Stimulated activated CD4-positive, alpha-beta T cell treated with anti-CD3 and anti-CD28 coated beads, TNF-alpha, amount 100 ng/mL, for 4 hours (primary cell): ENCODE measurements at places on chromosomes 12 and 14.

DNA sequence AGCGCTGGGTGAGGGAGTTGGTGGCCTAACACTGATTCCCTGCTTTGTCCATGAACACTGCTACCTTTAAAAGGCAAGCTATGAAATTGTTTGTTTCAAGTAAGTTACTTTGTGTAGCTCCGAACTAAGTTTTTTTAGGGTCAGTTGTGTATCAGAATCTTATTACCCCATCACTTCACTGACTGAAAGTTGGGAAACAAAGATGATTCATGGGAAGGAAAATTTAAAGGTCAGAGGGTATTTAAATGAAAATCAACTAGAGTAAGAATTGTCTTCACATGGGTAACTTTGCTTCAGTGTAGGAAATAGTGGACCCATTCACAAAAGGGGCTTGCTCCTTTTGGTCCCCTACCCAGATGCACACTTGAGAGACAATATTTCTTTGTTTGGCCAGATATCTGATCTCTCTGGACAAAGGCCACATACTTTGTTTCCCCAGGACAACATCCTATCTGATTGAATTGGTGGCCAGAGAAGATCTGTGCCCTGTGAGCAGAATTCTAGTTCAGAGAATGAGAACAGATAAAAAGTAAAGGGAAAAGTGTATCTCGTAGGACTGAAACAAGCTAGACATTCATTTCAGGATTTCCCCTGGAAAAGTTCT, 53.5 kb downstream of the RAB35 start:
- no peak for DNase-seq

- DNase-seq, result no peak
Measured at GRCh38 chr12:48954841-48955501, 2.3 kb downstream of the ARF3 start.

DNA sequence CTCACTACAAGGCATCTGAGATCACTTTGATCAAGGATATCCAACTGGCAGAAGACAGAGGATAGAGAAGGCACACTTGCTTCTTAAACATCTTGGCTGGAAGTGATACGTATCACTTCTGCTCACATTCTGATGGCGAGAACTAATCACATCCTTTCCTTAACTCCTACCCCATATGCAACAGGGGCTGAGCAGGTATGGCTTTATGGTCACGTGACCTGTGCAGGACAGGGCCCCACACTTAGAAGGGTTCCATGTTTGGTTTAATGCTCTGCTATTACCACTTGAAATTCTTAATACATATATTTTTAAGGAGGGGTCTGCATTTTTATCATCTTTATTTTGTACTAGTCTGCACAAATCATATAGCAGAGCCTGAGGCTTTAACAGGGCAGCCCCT, 177.3 kb downstream of the SLC15A5 start:
- no peak for DNase-seq

DNA sequence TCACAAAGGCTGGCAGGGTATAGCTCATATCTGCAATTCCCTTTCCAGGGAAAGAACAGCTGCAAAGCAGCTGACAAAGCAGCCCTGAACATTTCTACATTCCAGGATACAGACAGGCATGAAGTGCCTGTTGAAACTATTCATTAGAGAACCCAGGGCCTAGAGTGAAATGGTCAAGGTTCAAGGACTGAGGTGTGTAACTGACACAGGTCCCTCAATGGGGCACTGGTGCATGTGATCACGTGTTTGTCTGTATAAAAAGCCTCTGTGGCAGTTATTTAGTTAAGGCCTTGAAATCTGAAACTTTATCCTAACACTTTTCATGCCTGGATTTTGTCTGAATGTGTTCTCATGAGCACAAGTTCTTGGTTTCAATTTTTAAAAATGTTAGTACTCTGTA, 47.1 kb downstream of the GIT2 start:
- no peak for DNase-seq

DNA sequence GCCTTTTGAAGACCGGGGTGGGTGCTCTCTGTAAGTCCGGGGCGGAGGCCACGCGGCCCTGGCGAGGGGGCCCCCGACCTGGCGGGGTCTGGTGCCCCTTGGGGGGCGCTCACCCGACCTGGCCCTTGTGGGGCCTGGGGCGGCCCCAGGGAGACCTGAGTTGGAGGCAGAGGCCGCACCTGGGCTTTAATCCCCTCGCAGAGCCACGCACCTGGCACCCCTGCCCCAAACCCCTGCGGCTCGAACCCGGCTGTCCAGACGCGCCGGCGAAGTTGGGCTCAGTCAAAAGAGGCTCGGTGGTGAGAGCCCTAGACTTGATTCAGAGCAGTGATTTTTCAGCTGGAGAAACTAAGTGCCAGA, 267 bp downstream of the CFAP251 start:
- no peak for DNase-seq

DNA sequence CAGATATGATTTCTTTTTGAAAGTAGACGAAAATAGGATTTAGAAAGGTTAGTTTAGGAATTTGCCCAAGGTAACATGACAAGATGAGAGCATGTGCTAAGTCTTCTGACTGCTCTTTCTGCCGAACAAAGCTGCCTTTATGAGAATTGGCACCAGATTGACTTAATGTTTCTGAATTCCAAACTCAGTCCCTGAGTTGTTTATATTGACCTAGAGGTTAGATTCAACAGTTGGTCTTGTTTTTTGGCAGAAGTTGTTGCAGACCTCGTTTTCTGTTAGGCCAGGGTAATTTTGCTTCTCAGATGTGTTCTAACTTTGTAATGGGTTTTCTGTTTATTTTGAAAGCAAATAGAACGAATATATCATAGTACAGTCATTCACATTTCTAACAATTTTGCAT, 61.5 kb upstream of the LRTM2 start:
- no peak for DNase-seq

DNA sequence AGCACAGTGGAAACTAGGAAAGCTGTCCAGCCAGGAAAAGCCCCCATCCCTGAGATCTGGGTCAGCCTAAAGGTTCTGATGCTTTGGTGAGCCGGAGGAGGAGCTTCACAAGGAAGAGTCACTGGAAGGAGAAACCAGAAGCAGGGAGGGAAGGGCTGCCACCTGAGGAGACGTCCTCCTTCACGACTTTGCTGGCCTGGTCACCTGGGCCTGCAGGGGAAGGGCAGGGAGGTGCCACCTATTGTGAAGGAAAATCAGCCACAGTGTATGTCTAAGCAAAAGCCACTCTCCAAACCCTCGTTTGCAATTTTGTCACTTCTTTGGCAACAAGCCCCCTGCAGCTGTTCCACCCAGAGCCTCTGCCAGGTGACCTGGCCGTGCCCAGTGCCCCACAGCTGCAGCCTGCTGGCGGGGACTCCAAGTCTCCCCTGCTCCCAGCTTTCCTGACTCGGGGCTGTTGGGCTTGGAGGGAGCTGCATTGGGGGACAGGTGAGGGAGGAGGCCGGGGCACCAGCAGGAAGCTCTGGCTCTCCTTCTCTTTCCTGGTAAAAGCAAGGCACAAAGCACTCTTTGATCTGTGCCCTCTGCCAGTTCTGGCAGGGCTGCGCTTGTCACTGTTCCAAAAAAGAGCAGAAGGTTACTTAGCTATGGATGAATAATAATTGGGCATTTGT, 120.9 kb upstream of the BCL2L14 start:
- DNase-seq, result no peak

DNA sequence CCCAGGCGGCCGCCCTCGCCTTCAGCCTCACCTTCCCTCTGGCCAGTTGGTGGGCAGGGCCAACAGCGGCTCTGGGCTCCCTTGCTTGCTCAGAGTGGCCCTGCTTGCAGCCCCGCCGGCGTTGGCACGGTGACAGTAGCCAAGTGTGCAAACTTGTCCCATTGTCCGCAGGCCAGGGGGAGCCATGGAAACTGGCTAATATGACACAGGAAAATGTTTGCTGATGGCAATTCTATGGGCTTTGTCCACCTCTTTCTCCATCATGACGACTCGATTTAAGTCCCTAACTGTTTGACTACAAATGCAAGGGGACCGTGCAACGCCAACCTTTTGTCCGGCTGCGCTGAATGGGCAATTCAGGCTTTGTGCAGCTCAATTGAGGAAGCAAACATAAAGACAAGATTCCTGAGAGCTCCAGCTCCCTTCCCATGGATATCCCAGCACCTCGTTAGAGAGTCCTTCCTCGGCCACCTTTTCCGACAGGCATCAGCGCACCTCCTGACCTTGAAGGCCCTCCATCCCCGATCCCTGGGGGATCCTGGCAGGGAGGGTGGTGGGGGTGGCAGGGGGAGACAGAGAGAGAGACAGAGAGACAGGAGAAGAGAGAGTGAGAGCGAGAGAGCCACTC, 785 bp upstream of the FAM181A start:
- no peak for DNase-seq

DNA sequence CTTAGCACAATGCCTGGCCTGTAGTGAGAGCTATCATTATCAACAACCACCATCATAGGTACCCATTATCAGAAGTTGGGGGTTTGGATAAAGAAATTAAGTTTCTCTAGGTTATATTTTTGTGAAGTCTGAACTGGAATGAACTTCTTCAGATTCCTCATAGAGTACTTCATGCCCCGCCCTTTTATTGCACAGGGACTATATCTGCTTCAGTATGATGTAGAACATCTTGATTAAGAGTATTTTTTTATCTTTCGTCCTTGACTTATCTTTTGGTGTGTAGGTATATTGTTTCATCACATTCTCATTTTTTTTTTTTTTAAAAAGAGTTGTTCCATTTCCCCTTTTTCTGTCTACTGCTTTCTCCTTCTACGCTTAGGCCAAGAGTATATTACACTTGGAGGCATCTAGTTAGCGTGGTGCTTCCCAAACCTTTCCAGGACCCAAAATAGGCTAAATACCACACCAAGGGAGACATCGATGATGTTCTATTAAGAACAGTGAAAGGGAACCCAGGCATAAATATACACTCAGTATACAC, 467.5 kb downstream of the ZFP36L1 start:
- DNase-seq, result no peak

GRCh38 chr12:13144266-13144828, 40.9 kb upstream of the GSG1 start:
- DNase-seq, result no peak

DNA sequence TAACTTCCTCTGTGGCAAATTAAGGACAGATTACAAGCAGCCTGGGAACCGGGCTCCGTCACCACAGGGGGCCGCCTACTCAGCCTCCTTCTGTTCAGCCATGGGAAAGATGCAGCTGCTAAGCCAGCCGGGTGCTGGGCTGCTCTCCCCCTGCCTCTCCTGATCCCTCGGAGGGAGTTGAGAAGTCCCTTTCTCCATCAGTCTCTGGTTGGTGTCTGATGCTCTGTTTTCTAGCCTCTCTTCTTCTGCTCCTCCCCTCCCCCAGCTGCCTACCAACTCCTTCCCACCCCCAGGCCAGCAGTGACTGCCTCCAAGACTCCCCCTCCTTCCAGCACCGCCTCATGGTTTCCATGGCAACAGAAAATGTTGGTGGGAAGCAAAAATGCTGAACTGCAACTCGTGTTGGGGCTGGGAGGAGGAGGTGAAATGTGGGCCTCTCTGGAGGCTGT, 486.7 kb downstream of the APAF1 start:
- no peak for DNase-seq

GRCh38 chr12:48940181-48940580, 14.9 kb upstream of the FKBP11 start:
- DNase-seq, result no peak

DNA sequence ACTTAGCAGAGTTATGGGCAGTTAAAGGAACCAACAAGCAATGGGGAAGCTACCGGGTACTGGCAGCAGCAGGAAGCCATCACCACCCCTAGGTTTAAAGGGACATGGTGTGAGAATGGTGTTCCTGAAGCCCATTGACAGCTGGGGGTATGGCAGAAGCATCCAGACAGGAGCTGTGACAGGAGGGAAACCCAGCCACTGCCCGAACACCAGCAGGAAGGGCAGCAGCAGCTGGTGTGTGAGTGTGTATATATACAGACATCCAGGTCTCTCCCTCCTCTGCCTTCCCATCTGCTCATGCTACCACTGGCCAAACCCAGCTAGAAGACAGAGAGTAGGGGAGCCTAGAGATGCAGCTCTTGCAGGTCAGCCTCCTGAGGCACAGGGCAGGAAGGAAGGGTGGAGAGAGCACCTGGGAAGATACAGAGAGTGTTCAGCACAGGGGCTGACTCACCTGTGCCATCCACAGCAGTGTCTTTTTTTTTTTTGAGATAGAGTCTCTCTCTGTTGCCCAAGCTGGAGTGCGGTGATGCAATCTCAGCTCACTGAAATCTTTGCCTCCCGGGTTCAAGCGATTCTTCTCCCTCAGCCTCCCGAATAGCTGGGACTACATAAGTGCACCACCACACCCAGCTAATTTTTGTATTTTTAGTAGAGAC, 9.2 kb upstream of the ADCK1 start:
- DNase-seq, result no peak

DNA sequence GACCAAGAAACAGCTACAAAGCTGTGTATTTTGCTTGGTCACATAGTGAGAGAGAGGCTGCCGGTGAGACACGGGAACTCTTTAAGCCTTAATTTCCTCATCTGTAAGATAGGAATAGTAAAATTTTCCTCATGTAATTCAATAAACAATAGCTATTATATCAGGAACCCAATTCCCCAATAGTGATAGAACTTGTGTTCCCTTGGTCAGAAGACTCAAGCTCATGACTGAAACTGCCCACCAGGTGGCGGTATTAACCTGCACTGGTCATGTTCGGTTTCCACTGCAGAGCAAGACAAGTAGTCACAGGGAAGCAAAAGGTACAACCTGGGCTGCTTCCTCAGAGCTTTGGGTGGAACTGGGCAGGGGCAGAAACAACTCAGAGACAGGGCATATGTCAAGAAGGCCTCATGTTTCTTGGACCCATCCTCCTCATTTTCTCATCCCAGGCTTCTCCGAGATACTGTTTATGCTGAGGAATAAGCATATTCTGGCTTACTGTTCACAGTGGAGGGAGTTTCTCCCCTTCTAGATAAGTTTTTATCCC, 4.2 kb upstream of the AJUBA start:
- peak; percentile 77 for DNase-seq

DNA sequence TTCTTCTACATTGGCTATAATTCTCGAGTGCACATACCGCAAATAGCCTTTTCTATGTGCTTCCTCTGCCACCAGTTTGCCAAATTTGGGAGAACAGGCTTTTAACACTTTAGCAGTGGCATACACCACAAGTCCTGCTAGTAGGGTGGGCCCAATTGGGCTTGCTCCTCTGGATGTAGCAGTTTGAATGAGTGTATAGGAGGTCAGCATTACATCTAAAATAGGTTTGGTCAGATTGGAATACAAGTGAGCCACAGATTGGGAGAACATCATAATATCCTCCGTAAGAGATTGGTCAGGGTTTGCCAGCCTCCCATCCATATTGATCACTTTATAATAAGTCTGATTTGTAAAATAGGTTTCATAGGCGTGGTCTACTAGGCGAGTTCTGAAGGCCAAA, 902 bp downstream of the ABCD2 start:
- DNase-seq, result no peak

GRCh38 chr14:78259831-78260230, 89.7 kb downstream of the NRXN3 start:
- DNase-seq, result no peak

DNA sequence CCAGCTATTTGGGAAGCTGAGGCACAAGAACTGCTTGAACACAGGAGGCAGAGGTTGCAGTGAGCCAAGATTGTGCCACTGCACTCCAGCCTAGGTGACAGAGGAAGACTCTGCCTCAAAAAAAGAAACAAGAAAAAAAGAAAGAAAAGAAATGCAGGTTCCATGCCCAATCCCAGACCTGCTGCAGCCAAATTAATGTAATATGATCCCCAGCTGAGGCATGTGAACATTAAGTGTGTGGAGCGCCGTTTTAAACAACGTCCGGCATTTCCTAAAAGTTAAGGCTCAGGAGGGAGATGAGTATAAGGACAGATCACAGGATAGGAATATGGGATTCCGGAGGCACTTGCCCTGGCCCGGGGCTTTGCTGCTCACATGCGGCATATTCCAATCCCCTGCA, 162.9 kb downstream of the KSR2 start:
- no peak for DNase-seq

- DNase-seq, result no peak
Measured at GRCh38 chr14:104977008-104977680, 1.0 kb downstream of the AHNAK2 start.

GRCh38 chr14:31777312-31777711, 216.1 kb downstream of the NUBPL start:
- no peak for DNase-seq
